Right renal pelvis (tissue), 4 donors: ENCODE measurements at places on chromosomes 1 and 21.

DNA sequence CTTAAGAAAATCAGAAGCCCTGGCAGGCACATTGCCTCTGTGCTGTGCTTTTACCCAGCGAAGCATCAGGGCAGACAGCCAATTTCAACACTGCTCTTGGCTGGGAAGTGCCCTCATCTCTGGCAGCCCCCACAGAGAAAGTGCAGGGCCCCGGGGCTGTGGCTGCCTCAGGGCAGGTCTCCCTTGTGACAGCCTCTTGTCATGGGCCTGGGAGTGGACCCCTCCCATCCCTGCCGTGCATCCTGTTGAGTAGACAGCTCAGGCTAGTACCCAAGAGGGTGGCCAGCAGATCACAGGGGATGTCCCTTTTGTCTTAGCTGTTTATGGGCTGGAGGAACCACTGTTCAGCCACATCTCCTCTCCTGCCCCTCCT, 23.3 kb downstream of the TTC34 start:
- no peak for DNase-seq

- DNase-seq: no peak
Observed at GRCh38 chr1:197773856-197774255, 1.4 kb downstream of the DENND1B start.

DNA sequence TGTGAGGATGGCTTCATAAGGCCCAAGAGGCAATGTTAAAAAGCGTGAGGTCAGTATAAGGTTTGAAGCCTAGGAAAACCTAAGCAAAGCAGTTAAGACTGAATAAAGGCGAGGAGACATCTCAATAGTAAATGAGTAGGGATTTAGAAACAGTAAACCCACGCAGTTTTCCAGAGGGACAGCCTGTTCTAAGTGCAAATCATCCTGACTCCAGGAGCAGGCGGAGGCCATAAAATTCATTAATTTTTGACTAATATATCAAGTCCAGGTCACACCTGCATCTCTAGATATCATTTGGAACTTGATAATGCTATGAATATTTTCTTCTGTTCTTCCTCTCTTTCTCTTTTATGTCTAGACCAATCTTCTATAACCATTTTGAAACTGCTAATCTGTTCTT, 597.0 kb upstream of the RGS18 start:
- no peak for DNase-seq

GRCh38 chr1:61956016-61956645, 213.9 kb downstream of the PATJ start:
- no peak for DNase-seq

DNA sequence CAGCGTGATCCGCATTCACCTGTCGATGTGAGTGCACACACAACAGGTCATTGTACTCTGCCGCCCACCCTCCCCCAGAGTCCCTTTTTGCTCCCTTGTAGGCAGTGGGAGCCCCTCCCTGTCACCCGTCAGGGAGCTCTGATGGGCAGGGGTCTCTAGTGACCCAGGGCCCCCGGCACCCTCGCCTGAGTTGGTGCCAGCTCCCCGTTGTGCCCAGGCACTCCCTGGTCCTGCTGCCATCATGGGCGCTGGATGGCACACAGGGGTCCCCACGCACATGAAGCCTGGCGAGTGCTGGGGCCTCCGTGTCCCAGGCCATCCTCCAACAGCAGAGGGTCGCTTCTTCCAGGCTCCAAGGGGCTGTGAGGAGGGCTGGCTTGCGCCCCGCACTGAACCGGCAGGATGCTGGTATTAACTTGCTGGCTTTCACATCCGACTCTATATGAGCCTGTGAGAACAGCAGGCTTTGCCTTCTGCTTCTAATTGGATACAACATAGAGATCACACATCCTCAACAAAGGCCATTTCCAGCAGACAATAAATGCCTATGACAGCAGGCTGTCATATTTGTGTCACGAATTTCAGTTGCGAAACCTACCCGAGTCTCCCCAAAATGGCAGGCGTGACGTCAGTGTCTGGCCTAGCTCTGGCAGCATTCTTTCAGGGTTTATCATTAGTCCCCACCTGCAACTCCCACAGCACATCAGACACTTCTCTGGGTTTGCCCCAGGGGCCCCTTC, 35.4 kb downstream of the KIAA1614 start:
- no peak for DNase-seq

- DNase-seq: no peak
Observed at GRCh38 chr1:145927916-145928643, 796 bp upstream of the RBM8A start.

- DNase-seq: no peak
Observed at GRCh38 chr1:198597690-198598430, 41.0 kb upstream of the PTPRC start.
